ENCODE measurements at places on chromosomes 5 and 9.

DNA sequence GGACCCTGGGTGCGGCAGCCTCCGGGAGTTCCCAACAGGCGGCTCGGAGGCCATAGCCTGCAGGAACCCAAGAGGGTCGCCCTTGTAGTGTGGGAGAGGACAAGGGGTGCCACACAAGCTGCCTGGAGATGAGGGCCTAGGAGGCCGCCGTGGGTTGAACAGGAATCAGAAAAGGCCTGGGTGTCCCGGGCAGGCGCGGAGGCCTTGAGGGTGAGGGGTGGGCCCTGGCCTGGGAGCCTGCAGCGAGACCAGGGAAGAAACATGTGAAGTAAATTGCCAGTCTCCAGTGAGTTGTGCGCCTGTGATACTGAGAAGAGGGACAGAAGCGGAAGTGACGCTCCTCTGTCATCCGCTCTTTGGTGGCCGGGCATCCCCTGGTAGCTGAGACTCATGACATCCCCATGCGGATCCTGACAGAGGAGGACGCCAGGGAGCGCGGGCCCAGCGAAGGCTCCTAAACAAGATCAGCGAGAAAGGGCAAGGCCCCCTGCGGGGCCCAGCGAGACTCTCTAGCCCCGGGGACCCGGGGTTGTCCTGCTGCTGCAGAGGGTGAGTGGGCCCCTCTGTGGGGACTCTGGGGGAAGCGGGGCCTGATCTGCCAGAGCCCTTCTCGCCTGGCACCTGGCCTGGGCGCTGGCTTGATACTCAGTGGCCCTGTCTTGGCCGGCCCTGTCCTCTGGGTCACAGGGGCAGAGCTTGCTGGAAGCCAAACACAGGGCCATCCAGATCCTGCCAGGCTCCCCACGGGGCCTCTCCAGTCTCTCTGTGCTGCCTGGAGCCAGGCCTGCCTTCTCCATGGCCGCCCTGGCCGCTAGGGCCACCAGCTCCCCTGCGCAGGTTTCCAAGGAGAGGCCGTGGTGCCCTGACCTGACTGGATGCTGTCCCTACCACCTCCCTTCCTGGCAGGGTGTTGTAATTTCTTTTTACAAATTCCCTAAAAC lies 788.4 kb downstream of the TLE4 start:
- DNase-seq = no peak

DNA sequence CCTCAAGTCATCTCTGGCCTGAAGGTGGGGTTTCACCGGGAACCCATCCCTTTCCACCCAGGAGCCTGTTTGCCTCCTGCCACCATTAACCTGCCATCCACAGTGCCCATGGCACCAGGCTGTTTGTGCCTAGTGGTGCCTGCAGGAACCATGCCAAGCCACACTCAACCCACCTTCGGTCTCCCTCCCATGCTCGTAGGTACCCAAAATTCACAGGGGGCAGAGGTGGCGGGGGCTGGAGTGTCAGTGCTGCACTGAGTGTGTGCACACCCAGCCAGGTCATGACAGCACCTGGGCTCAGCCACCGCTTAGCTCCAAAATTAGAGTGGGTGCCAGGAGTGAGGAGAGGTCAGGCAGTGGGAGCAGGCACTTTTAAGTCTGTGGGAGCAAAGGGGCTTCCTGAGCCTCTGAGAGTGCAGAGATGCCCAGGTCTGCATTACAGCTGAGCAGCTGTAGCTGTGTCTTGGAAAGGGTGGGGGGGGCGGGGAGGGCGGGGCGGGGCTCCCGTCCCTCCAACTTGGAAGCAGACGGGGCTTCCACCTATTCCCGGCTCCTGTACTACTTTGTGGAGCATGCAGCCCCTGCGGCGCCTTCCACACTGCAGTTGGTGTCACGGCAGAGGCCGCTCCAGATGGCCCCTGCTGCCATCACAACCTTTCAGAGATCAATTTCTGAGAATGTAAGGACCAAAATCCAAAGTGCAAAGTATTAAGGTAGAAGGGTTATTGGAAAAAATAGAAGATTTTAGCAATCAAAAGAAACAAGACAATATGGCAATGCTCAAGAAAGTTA lies 2396.8 kb upstream of the C9orf72 start:
- no peak for DNase-seq

- DNase-seq = no peak
Measured at GRCh38 chr5:20536813-20537212, 548.8 kb upstream of the CDH18 start.

- no peak for DNase-seq
Measured at GRCh38 chr9:108416324-108416723, 439.5 kb downstream of the ACTL7B start.

DNA sequence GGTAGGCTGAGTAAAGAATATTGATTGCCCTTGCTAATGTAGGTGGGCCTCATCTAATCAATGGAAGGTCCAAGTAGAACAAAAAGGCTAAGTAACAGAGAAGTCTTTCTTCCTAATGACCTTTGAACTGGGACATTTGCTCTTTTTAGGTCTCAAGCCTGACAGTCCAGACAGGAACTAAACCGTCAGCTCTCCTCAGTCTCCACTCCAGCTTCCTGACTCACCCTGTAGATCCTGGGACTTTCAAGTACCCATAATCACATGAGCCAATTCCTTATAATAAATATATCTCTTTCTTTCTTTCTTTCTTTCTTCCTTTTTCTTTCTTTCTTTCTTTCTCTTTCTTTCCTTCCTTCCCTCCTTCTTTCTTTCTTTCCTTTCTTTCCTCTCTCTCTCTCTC lies 479.5 kb upstream of the PAPPA start:
- DNase-seq = no peak

DNA sequence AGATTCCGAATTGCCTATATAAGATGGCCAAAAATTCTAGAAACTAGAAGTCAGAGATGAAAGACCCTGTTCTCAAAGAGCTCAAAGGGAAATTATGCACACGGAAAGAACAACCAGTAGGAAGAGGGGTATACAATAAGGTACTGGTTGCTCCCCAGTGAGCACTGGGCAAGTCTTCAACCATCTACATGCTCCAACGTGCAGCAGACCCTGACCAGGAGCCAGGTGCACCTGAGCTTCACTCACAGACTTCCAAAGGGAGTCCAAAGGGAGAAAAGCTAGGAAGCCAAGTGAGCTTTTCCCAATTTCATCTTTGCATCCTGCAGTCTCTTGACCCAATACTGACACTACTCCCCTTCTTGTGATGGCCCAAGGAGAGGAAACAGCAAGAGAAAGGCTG lies 3.9 kb downstream of the REEP5 start:
- DNase-seq = no peak

GRCh38 chr9:113599646-113600022 lies 136.1 kb downstream of the RGS3 start:
- no peak for DNase-seq

DNA sequence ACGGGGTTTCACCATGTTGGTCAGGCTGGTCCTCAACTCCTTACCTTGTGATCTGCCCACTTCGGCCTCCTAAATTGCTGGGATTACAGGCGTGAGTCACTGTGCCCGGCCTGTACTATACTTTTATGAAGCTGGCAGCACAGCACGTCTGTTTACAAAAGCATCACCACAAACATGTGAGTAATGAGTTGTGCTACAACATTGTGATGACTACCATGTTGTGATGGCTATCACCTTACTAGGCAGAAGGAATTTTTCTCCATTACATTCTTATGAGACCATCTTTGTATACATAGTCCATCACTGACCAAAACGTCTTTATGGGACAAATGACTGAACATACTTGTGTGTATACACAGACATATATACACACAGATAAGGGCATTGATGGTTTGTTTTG lies 1019.0 kb downstream of the CDH18 start:
- DNase-seq = no peak

DNA sequence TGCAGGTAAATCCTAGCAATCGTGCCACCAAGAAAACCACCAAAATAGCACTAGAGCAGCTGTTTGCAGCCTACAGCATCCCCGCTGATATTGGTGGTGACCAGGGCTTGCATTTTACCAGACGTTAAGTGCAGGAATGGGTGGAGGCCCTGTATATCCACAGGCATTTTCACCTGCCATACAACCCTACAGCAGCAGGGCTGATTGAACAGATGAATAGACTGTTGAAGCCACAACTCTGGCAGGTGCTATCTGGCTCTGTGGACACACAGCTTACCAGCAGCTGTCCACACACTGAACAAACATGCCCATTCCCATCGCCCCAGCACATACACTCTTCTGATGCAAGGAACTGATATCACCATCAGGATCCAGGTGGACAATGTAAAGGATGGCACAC lies 154.5 kb upstream of the APC start:
- DNase-seq = no peak

DNA sequence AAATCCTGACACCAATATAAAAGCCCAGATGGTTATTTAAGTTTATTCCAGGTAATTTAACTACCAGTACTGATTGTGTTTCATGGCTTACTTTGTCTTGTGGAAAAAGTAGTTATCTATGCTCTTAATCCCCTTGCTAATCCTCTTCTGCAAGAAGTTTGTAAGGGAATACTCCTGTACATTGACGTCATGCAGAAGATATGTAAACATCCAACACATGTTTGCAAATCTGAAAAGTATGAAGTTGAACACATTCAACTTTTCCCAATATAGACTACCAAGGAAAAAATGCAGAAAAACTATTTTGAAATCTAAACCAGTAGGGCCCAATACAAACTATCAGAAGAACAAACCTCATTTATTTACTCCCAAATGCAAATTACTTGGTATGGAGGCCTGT lies 56.3 kb upstream of the ELL2 start:
- DNase-seq = no peak

- no peak for DNase-seq
Measured at GRCh38 chr5:169942181-169942580, 38.1 kb downstream of the INSYN2B start.

DNA sequence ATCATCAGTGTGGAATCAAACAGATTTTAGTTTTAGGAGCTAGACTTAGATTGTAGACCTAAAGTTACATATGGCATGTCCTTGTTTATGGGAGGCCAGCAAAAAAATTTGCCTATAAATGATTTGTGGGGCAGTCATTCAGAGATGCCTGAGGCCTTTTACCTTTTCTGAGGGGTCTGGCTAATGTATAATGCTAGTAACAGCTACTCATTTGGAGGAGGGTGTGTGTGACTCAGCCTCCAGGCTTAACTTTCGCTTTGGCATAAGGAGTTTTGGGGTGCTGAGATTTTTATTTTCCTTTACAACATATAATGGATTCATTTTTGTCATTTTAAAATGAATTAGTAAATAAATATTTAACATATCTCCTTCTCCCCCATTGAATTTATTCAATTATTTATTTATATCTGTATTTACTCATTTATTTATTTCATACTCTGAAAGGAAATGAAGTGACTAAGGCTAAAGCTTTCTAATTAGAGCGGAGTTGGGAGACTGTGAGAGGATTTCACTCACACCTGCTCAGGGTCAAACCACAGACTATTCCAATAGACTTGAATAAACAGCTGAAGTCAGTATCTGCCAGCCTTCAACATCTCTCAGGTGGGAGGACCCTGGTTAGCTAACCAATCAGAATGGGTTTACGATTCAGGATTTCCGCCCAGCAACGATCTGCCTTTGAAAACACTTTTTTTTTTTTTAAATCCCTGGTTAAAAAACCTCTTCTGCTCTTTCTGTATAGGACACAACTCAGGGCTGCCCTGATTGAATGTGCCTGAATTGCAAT lies 487.5 kb upstream of the SGCD start:
- no peak for DNase-seq

- no peak for DNase-seq
Measured at GRCh38 chr5:77972469-77973252, 196.5 kb upstream of the TBCA start.

DNA sequence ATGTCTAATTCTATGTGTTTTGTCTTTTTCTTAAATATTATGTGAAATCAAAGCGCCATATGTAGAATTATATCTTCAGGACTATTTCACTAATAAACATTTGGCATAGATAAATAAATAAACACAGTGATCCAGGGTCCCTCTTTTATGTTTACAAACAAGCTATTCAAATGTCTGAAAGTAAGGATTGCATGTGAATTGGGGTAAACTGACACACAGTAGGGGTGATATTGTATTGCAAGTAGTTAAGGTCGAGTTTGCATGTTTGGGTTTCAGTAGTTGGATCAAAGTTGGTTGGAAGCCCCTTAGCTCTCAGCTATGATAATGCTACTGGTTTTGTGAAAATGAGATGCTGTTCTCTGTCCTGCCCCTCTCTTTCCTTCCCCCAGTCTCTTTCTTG lies 11.4 kb downstream of the ISL1 start:
- no peak for DNase-seq

DNA sequence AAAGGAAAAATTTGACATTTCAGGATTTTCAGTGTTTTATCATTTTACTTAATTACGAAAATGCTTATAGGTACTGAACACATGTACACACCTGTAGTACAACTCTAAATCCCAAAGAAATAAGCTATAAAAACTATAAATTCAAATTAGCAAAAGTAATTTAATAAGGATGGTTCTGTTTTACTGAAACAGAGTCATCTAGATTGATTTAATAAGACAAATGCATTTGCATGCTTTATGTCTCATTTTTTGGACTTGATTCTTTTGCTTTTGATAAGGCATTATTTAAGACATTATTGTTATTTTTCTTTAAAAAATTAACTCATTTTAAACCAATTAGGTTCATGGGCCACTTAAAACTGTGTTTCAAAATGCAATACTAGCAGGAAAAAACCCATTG lies 201.2 kb downstream of the PIK3R1 start:
- DNase-seq = no peak

- DNase-seq = no peak
Measured at GRCh38 chr9:69895185-69895584, 74.6 kb downstream of the CFAP95 start.

GRCh38 chr5:146993876-146994530 lies 115.4 kb upstream of the PPP2R2B start:
- no peak for DNase-seq

DNA sequence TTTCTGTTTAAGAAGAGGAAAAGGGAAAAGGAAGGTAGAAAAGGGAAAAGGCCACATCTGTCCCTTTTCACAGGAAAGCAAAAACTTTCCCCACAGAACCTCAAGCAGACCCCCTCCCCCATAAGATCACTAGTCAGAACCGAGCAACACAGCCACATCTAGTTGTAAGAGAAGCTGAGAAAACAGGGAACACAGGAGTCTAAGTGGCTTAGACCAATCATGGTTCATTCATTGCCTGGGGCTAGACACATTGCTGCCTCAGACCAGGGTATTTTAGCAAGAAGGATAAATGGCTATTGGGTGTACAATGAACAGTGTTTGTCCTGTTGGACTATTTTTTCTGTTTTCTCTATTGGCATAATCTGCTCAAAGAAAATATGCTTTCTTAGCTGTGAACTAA lies 98.0 kb downstream of the ARL15 start:
- DNase-seq = no peak

DNA sequence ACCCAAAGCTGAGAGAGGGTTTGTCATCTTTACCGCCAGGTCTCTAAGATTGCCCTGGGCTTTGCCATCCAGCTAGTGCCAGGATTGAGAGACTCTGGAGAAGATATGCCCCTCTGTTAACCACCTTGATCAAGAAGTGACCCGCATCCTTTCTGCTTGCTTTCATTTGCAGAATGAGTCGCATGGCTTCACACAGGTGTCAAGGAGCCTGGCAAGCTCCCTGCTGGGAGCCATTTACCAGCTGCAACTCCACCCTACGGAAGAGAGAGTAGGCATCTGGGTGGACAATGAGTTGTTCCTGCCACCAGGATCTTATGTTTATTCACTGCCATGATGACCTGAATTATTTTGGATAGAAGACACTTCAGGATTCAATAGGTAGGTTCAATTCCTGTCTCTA lies 43.0 kb downstream of the HSD17B3 start:
- DNase-seq = no peak

- no peak for DNase-seq
Measured at GRCh38 chr5:119322948-119323537, 32.8 kb upstream of the TNFAIP8 start.
